CD4-positive, CD25-positive, alpha-beta regulatory T cell (primary cell): ENCODE measurements at places on chromosomes 2 and 18. TPM values are rescaled to one million over a fixed set of nuclear protein-coding genes. Genes with fewer than 3 reads are reported as not detected.

Gene VWC2L
- not detected for polyA plus RNA-seq

DNA sequence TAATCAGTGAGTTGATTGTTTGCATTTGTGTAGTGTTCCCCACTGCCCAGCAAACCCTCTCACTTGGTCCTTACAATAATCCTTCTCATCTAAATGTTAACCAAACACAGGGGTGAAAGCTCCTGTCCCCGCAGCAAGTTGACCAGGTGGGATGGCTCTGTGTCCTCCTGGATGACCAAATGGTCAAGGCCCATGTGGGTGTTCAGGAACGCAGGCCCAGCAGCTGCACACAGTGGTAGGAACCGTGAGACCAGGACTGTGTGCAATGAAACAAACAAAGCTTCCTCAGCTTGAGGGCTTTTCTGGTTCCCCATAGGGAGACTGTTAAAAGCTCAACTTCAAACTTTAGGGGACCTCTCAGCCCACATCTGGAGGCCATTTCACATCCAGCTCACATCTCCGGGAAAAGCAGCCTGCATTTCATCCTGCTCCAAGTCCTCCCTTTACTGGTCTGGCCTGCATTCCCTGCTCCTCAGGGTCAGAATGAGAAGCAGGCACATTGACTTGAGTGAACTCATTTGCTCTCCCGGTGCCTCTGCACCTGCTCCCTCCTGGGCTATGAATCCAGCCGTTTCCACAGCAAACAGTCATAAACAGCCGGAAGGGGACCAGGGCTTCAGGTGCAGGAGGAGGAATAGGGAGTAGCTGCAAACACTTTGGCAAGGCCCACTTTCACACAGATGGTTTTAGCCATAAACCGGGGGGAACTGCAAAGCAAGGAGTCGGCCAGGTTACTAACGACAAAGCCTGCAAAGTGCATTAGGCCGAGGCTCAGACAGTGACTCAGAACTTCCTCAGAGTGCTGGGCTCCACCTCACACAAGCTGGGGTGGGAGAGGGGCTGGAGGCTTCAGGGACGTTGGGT is 144.7 kb downstream of the CAPN13 start:
- H3K4me3 ChIP-seq = no peak overlapping the region
- peaks cover 5% of the 10 kb centered on the region for H3K27me3 ChIP-seq
- no peaks in the 10 kb centered on the region for H3K4me1 ChIP-seq
- DNase-seq = no peak

Gene HRH4
- 1.3 TPM for polyA plus RNA-seq

Gene STARD6
- 0.55 TPM for polyA plus RNA-seq

Gene CACNB4
- polyA plus RNA-seq = not detected

DNA sequence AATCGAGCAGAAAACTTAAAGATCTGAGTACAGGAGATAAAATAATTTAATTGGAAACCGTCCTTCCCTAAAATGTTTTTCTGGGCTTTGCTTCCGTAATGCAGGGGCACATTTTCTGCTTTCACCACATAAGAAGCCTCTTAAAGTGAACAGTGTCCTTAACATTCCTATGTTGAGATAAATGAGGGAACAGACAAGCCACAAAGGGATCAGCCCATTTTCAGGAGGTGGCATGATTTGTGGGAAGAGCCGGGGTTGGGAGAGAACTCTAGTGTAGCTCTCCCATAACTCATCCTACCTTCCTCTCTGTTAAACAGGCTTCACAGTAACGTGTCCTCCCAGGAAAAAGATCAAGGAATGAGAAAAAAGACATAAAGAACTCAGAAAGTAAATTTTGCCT is 56.9 kb upstream of the ACVR1C start:
- DNase-seq = no peak
- H3K36me3 ChIP-seq = no peaks in the 10 kb centered on the region
- no peaks in the 10 kb centered on the region for H3K4me1 ChIP-seq
- no peak overlapping the region for H3K4me3 ChIP-seq
- no peak overlapping the region for H3K27ac ChIP-seq

GRCh38 chr18:13239171-13239956 is 20.8 kb downstream of the LDLRAD4 start:
- H3K4me3 ChIP-seq = no peak overlapping the region
- H3K4me1 ChIP-seq = no peaks in the 10 kb centered on the region
- no peak for DNase-seq
- H3K27me3 ChIP-seq = no peaks in the 10 kb centered on the region
- H3K36me3 ChIP-seq = no peaks in the 10 kb centered on the region
- H3K27ac ChIP-seq = no peak overlapping the region

DNA sequence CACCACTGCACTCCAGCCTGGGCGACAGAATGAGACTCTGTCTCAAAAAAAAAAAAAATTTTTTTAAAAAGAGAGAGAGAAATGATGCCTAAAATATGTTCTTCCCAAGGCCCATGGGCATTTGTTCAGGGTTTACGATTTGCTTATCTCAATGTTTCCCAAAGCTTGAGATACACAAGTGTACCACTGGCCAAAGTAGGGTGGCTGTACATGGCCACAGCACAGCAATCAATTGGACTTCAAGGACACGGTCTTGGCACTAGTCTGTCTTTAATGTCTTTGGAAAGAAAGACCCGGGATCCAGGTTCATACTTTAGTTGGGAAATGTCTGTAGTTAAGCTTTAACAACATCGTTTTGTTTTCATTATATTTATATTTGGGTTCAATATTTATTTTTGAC is 9.5 kb upstream of the CATIP start:
- H3K36me3 ChIP-seq = no peaks in the 10 kb centered on the region
- no peaks in the 10 kb centered on the region for H3K4me1 ChIP-seq
- DNase-seq = no peak
- H3K4me3 ChIP-seq = no peak overlapping the region
